RWPE2 (cell line): ENCODE measurements at places on chromosomes 6 and 20.
A peak's percentile ranks its signal among the peaks of the same experiment; 100 is the strongest.

GRCh38 chr20:11372876-11373790, 544.6 kb upstream of the BTBD3 start:
- DNase-seq, result no peak

DNA sequence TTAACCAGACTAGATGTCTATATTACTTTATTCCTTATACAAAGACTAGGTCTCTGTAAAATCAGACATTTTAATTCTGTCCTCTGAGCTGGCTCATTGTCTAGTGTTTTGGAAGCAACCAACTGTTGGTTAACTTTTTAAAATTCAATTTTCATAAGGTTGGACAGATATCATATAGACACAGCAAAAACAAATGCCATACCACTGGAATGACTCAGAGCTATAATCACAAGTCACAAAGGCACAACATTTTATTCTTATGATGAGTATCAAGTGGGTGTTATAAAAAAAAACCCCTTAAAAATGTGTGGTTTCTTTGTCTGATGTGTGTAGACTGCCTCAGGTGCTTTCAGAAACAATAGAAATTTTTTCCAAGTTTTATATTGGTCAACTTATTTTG, 296.2 kb upstream of the MARCKS start:
- no peak for DNase-seq

- no peak for DNase-seq
These were observed 534.3 kb downstream of the BMP2 start for GRCh38 chr20:7301807-7302206.

GRCh38 chr6:46688117-46688965, 656 bp downstream of the TDRD6 start:
- DNase-seq, result peak; percentile 47

DNA sequence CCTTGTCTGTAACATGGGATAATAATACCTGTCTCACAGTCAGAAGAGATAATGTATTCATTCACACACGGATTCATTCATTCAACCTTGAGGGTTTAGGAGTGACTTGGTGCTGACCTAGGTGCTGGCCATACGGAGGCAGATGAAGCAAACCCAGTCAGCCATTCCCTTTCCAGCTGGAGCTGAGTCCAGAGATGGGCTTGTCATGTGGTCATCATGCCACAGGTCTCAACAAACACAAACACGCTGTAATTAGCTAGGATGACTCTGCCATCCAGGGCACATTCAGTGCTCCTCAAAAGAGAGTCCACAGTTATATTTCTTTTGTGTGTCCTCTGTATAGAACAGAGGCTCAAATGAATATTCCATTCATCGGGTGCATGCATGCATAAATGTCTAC, 19.5 kb upstream of the PRELID3B start:
- DNase-seq, result no peak

GRCh38 chr20:21528870-21529269, 15.0 kb upstream of the NKX2-2 start:
- DNase-seq, result no peak

- DNase-seq, result no peak
These were observed 130.5 kb downstream of the EDN1 start for GRCh38 chr6:12420626-12421025.

DNA sequence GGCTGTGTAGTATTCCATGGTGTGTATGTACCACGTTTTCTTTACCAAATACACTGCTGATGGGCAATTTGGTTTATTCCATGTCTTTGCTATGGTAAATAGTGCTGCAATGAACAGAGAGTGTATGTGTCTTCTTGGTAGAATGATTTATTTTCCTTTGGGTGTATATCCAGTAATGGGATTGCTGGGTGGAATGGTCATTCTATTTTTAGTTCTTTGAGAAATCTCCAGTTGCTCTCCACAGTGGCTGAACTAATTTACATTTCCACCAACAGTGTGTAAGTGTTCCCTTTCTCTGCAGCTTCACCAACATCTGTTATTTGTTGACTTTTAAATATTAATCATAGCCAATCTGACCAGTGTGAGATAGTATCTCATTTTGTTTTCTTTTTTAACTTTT, 13.9 kb downstream of the CST9L start:
- DNase-seq, result no peak
